ENCODE measurements at places on chromosomes 6 and 20. TPM values are rescaled to one million over a fixed set of nuclear protein-coding genes. Genes with fewer than 3 reads are reported as not detected.

OOEP gene
- total RNA-seq, result 10.6 TPM

RIPPLY2 gene
- 6.5 TPM for total RNA-seq

TGM3 gene
- not detected for total RNA-seq

BPIFA1 gene
- not detected for total RNA-seq

SOBP gene
- total RNA-seq, result 9.0 TPM
